ENCODE measurements at places on chromosomes 1 and 21.

DNA sequence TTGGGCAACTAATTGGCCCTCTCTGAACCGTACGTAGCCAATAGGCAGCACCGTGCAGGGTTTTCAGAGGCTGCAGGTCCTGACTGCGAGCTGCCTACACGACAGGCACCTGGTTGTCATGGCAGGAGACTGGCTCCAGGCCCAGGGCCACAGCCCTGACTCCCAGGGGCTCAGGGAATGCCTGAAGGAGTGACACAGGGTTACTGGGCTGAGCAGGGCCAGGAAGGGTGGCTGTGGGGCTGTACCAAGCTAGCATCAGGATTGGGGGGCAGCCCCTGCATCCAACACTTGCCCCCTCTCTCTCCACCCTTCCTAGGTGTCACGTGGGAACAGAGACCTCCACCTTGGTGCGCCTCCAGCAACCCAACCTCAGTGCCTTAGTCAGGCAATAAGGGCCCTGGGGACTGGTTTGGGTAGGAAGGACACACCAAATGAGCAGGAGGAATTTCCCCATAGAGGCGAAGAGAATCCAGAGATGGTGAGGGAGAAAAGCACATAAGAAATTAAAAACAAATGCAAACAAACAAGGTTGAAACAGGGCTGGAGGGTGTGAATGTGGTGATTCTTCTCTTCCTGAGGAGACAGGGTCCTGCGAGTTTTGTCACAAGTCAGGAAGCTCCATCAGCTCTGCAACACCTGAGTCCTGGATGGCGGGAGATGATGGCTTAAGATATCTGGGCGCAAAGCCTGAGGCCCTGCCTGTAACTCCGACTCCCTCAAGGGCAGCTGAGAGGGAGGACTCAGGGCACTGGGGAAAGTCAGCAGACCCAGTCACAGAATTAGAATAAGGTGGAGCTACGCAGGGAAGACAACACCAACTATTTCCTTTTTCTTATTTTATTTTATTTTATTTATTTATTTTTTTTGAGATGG, 19.7 kb upstream of the RNU1-4 start:
- no peak for DNase-seq

GRCh38 chr1:156928043-156928602, 7.7 kb downstream of the LRRC71 start:
- DNase-seq, result no peak

DNA sequence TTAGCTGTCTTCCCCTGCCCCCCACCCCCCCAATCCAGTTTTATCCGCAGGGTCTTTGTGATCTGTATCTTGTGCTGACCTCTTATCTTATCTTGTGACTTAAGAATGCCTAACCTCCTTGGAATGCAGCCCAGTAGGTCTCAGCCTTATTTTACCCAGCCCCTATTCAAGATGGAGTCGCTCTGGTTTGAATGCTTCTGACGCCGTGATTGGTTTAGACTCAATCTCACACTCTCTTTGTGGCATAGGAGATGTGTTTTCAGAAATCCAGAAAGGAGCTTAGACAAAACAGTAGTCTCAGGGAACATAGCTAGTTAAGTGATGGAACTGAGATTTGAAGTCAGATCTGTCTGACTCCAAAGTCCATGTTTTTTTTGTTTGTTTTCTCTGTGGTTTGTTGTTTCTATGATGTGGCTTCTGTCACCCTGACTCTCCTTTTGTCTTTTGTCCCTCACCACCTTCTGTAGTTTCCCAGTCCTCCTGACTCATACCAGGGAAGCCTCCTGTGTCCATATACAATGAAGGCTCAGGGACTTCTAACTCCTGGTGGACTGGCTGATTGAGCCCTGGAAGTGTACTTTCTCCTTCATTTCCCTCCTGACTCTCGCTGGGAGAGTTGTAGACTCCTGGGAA, 18.1 kb upstream of the USP24 start:
- DNase-seq, result no peak

GRCh38 chr1:244710474-244711062, 57.6 kb downstream of the DESI2 start:
- DNase-seq, result no peak

DNA sequence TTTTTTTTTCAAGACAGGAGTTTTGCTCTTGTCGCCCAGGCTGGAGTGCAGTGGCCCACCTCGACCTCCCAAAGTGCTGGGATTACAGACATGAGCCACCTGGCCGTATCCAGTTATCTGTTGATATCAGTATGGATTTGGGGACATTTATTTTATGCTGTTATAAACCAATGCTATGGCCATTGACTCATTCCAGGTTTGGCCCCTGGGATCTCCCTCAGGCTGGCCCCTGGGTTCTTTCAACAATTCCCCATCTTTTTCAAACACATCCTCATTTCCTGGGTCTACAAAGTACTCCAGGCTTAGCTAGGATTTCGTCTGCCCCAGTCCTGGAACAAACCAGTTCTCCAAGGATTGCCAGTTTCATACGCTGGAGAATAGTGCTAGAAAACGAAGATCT, 44.1 kb downstream of the WDR4 start:
- no peak for DNase-seq

GRCh38 chr1:244796719-244797406, 38.6 kb upstream of the COX20 start:
- peak; percentile 25 for DNase-seq

DNA sequence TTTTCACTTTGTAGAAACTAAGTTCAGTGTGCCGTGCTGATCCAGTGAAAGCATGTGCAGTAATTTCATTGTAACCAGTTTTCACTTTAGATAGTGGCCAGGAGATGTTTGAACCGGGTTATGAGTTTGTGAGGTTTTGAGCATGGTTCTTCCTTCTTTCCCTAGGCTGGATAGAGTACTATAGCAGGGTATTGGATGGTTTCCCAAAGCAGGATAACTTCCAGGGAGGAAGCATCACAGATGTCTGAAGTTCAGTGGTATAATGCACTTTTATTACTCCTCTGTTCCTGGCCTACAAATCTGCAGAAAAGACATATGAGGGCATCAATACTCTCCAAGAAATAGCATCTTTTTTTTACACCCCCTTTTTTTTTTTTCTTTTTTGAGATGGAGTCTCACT, 823.1 kb downstream of the USP25 start:
- DNase-seq, result no peak

DNA sequence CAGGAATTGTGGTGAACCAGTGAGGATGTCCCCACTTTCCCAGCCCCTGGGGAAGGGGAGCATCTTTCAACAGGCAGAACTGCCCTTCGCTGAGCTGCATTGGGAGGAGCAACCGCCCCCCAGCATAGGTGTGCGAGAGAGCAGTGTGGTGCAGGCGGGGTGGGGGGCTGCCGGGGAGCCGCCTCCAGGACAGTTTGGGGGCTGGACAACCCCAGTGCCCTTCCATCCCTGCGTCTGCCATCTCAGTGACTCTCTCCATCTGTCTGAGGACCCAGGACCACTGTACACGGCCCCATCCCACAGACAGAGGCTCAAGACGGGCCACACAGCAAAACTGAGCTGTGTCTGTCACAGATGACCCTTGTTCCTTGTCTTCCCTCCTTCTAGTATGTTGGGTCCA, 14.2 kb downstream of the PODN start:
- DNase-seq, result no peak
